ENCODE measurements at places on chromosomes 5 and 9.
A peak's percentile ranks its signal among the peaks of the same experiment; 100 is the strongest.

DNA sequence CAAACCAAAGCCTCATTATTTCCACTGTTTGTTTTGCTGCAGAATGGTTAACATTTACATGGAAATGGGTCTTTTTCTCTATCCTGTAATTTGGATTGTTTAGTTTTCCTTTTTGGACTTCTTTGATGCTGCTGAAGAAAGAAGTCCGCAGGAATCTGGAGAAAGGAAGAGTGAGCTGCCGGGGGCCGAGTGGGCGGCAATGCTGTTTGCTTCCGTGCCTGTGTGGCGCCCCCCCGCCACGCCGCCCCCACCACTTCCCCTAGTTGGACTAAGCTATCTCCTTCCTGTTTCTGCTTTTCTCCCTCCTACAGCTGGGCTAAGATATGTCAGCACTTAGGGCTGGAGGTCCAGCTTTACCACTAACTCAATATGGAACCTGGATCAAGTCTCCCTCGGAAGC lies 39.7 kb downstream of the ACTL7B start:
- H3K36me3 ChIP-seq = no peaks in the 10 kb centered on the region
- H3K4me1 ChIP-seq = no peaks in the 10 kb centered on the region
- H3K27me3 ChIP-seq = no peaks in the 10 kb centered on the region
- no peak for DNase-seq
- H3K27ac ChIP-seq = no peak overlapping the region
- no peak overlapping the region for H3K4me3 ChIP-seq

DNA sequence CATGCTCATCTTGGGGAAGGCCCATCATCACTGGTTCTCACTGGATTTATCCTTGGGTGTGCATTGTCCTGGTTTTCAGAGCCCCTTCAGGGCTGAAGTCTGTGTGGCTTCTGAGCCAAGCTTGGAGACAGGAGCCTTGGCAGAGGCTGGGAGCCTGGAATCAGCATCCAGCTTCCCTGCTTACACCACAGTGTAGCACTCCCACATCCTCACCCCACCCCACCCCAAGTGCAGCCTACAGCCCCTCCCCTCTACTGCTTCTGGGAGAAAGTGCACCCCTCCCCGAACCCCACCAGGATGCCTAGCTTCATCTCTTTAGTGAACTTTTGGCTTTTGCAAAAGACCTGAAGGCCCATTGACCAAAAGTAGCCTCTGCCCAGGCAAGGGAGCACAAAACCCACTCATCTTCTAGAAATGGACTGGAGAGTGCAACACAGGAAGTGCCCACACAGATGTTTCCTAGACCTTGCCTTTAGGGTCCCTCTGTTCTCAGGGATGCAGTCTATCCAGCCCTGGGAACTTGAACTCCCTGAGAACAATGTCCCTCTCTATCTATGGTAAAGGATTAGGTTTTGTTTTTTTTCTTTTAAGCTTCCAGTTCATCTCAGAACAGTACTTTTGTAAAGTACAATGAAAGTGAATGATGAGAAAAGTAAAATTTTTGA lies 189.7 kb downstream of the PALM2AKAP2 start:
- no peak overlapping the region for H3K4me3 ChIP-seq
- no peak for DNase-seq
- H3K4me1 ChIP-seq = peaks cover 18% of the 10 kb centered on the region
- no peak overlapping the region for H3K27ac ChIP-seq
- no peaks in the 10 kb centered on the region for H3K27me3 ChIP-seq

DNA sequence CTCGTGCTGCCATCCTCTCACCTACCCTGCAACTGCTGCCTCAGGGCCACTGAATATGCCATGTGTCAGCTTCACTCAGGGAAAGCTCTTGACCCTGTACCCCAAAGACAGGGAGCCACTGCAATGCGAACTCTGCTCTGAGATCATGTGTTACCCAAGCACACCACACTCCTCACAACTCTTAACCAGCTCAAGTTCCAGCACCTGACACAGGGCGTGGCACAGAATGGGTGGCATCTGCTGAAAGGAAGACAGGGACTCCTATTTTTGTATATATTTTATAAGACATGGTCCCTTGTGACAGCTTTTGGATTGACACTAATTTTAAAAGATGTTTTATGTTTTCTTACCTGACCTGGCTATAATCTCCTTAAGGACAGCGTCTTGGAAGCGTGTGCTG lies 10.7 kb downstream of the PHYKPL start:
- H3K36me3 ChIP-seq = peaks cover 29% of the 10 kb centered on the region
- no peaks in the 10 kb centered on the region for H3K27me3 ChIP-seq
- no peak overlapping the region for H3K27ac ChIP-seq
- no peak for DNase-seq
- no peak overlapping the region for H3K4me3 ChIP-seq

- H3K4me3 ChIP-seq = no peak overlapping the region
- peaks cover 21% of the 10 kb centered on the region for H3K36me3 ChIP-seq
- no peaks in the 10 kb centered on the region for H3K4me1 ChIP-seq
- no peak overlapping the region for H3K27ac ChIP-seq
Measured at GRCh38 chr9:126417684-126418083, 91.1 kb downstream of the MVB12B start.

- H3K36me3 ChIP-seq = peaks cover 32% of the 10 kb centered on the region
- no peak for DNase-seq
- no peaks in the 10 kb centered on the region for H3K27me3 ChIP-seq
- peak overlapping the region; percentile 44 for H3K27ac ChIP-seq
Measured at GRCh38 chr5:14399054-14399692, 182.4 kb upstream of the OTULINL start.

- no peaks in the 10 kb centered on the region for H3K27me3 ChIP-seq
- H3K4me3 ChIP-seq = no peak overlapping the region
- no peaks in the 10 kb centered on the region for H3K4me1 ChIP-seq
Measured at GRCh38 chr5:61280761-61281427, 51.2 kb upstream of the ZSWIM6 start.

GRCh38 chr5:122054266-122054665 lies 23.8 kb downstream of the LOX start:
- H3K36me3 ChIP-seq = no peaks in the 10 kb centered on the region
- H3K4me3 ChIP-seq = no peak overlapping the region
- H3K27ac ChIP-seq = no peak overlapping the region

DNA sequence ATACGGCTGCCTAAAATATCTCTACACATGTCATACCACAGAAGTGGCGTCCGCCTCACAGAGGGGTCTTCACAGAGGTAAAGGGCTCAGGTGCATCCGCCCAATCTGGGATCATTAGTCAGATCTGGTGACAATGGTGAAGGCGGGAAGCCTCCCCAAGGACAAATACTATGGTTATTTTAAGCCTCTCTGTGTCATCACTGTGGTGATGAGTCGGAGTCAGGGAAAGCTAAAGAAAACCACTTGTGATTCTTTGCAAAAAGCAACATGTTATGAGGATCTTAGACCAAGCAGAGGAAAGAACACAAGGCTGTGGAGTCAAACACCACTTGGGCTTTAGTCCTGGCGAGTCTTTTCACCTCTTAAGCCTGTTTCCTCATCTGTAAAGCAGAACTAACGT lies 190.4 kb downstream of the DRD1 start:
- no peak for DNase-seq
- H3K27me3 ChIP-seq = no peaks in the 10 kb centered on the region
- no peak overlapping the region for H3K4me3 ChIP-seq
- no peaks in the 10 kb centered on the region for H3K36me3 ChIP-seq
- peaks cover 12% of the 10 kb centered on the region for H3K4me1 ChIP-seq

- H3K36me3 ChIP-seq = peaks cover 53% of the 10 kb centered on the region
- no peak overlapping the region for H3K4me3 ChIP-seq
- no peaks in the 10 kb centered on the region for H3K27me3 ChIP-seq
- H3K27ac ChIP-seq = no peak overlapping the region
- no peak for DNase-seq
Measured at GRCh38 chr9:127498298-127498697, 47.0 kb downstream of the LRSAM1 start.

GRCh38 chr5:142426129-142427014 lies 101.6 kb upstream of the SPRY4 start:
- H3K4me1 ChIP-seq = no peaks in the 10 kb centered on the region
- H3K27me3 ChIP-seq = no peaks in the 10 kb centered on the region
- no peak for DNase-seq
- H3K36me3 ChIP-seq = no peaks in the 10 kb centered on the region
- H3K27ac ChIP-seq = no peak overlapping the region

GRCh38 chr5:9125852-9126251 lies 420.0 kb downstream of the SEMA5A start:
- no peak overlapping the region for H3K4me3 ChIP-seq
- no peak overlapping the region for H3K27ac ChIP-seq
- H3K36me3 ChIP-seq = no peaks in the 10 kb centered on the region
- H3K4me1 ChIP-seq = no peaks in the 10 kb centered on the region
- H3K27me3 ChIP-seq = no peaks in the 10 kb centered on the region

GRCh38 chr5:14663734-14664269 lies 716 bp upstream of the OTULIN start:
- peak overlapping the region; percentile 90 for H3K27ac ChIP-seq
- peak overlapping the region; percentile 78 for H3K4me3 ChIP-seq
- H3K36me3 ChIP-seq = no peaks in the 10 kb centered on the region
- no peaks in the 10 kb centered on the region for H3K27me3 ChIP-seq
- peaks cover 43% of the 10 kb centered on the region for H3K4me1 ChIP-seq

DNA sequence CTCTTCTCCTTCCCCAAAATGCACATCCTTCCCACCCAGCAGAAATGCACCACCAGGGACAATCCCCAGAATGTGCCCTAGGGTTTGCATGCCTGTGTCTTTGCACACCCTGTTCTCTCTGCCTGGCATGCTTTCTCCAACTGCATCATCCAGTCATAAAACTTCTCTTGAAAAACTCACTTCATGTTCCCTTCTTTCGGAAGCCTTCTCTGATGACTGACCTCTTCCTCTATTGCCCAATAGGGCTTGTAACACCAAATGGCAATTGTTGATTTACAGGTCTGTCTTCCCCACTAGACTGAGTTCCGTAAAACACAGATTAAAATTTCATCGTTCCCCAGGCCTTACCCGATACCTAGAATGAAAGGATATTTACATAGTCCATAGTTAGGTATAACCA lies 83.1 kb upstream of the SPOCK1 start:
- H3K4me3 ChIP-seq = no peak overlapping the region
- H3K36me3 ChIP-seq = no peaks in the 10 kb centered on the region
- H3K27ac ChIP-seq = no peak overlapping the region
- H3K27me3 ChIP-seq = no peaks in the 10 kb centered on the region

- no peaks in the 10 kb centered on the region for H3K4me1 ChIP-seq
- DNase-seq = no peak
- no peaks in the 10 kb centered on the region for H3K27me3 ChIP-seq
- H3K4me3 ChIP-seq = no peak overlapping the region
Measured at GRCh38 chr9:114906922-114907571, 23.3 kb downstream of the TNFSF8 start.

DNA sequence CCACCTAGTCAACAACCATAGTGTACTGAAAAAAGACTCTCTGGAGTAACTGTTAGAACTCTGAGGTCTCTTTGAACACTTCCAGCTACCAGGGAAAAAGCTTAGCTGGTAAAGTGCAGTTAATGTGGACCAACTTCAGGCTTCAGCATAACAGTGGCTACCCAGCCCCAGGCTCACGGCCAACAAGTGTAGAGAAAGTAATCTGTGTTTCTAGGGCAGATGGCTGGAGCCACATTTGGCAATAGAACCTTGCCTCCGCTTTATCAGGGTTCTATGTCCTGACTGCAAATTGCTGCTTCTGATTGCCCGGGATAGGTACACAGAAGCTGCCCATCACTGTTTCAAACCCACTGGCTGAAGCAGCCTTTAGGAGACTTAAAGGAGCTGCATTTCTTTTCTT lies 76.0 kb upstream of the SIMC1 start:
- H3K27me3 ChIP-seq = peaks cover 10% of the 10 kb centered on the region
- no peaks in the 10 kb centered on the region for H3K4me1 ChIP-seq
- DNase-seq = no peak
- H3K27ac ChIP-seq = no peak overlapping the region
- H3K4me3 ChIP-seq = no peak overlapping the region

GRCh38 chr5:125276096-125276495 lies 529.7 kb upstream of the ZNF608 start:
- no peak overlapping the region for H3K4me3 ChIP-seq
- H3K4me1 ChIP-seq = no peaks in the 10 kb centered on the region
- H3K27me3 ChIP-seq = no peaks in the 10 kb centered on the region
- H3K27ac ChIP-seq = no peak overlapping the region
- no peaks in the 10 kb centered on the region for H3K36me3 ChIP-seq
- DNase-seq = no peak

DNA sequence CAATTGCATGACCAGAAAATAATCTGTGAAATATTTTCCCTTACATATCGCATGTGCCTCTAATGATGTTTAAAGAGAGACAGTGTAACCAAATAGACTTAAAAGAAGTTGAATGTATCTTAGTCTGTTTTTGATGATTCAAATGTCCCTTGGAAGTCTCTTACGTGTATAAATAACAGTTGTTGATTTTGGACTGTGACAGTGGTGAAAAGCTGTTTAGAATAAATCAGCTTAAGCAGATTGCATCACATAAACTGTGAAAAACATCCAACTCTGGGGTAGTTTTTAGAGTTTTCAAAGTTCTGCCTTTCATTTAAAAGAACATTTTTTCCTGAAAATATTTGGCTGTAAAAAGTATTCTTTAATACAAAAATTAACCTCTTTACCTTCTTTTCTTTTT lies 301.1 kb downstream of the PRR16 start:
- no peaks in the 10 kb centered on the region for H3K27me3 ChIP-seq
- no peak overlapping the region for H3K27ac ChIP-seq
- H3K4me1 ChIP-seq = no peaks in the 10 kb centered on the region
- no peak overlapping the region for H3K4me3 ChIP-seq

DNA sequence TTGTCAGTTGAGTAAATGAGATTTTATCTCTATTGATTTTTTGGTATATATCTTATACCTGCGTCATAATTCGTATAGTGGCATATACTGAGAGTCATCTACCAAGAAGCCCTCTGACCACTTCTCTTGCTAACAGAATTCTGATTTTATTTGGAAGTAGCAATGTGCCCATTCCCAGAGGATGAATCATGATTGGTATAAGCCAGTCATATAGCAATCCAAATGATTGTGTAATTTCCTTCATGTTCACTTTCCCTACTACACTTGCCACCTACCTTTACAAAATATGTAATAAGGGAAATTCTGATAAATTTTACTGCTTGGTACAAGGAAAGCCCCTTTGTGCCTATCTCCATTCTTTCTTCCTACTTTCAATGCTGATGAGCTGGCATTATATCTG lies 16.1 kb upstream of the ZNF462 start:
- no peak for DNase-seq
- no peak overlapping the region for H3K27ac ChIP-seq
- H3K36me3 ChIP-seq = no peaks in the 10 kb centered on the region
- no peak overlapping the region for H3K4me3 ChIP-seq
- no peaks in the 10 kb centered on the region for H3K4me1 ChIP-seq

GRCh38 chr9:123834218-123834888 lies 95.6 kb downstream of the DENND1A start:
- no peaks in the 10 kb centered on the region for H3K4me1 ChIP-seq
- no peaks in the 10 kb centered on the region for H3K27me3 ChIP-seq
- H3K36me3 ChIP-seq = peaks cover 5% of the 10 kb centered on the region

DNA sequence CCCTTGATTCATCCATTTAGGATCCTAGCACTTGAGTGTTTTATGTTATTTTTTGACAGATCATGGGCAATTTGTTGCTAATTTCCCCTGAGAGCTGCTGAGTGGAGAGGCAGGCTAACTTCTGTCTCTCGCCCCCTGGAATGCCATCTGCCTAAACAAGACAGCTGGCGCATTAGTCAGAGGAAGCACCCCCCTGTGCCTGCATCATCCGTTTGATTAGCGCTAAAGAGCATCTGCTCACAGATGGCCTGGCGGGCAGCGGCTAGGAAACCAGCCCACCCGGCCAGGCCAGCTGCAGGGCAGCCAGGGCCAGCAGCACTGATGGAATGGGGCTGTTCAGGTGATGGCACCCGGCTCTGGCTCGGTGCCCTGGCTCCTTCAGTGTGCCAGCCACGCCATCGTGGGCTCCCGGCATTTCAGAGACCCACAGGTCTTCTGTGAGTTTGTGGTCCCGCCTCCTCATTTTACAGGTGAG lies 22.9 kb upstream of the ASS1 start:
- H3K4me3 ChIP-seq = no peak overlapping the region
- H3K36me3 ChIP-seq = no peaks in the 10 kb centered on the region
- H3K4me1 ChIP-seq = no peaks in the 10 kb centered on the region
- DNase-seq = no peak
- H3K27ac ChIP-seq = no peak overlapping the region
- no peaks in the 10 kb centered on the region for H3K27me3 ChIP-seq
